ENCODE measurements at places on chromosomes 3 and 15. TPM values are rescaled to one million over a fixed set of nuclear protein-coding genes. Genes with fewer than 3 reads are reported as not detected.

GRCh38 chr3:21601178-21601577 is 149.8 kb downstream of the ZNF385D start:
- no peak for DNase-seq

KLHDC8B gene
- 31.0 TPM for total RNA-seq

- no peak for DNase-seq
Measured at GRCh38 chr15:73286311-73286710, 82.4 kb downstream of the HCN4 start.

GOLGA6A gene
- total RNA-seq = 0.30 TPM

HEXA gene
- 175 TPM for total RNA-seq

RETNLB gene
- not detected for total RNA-seq

DNA sequence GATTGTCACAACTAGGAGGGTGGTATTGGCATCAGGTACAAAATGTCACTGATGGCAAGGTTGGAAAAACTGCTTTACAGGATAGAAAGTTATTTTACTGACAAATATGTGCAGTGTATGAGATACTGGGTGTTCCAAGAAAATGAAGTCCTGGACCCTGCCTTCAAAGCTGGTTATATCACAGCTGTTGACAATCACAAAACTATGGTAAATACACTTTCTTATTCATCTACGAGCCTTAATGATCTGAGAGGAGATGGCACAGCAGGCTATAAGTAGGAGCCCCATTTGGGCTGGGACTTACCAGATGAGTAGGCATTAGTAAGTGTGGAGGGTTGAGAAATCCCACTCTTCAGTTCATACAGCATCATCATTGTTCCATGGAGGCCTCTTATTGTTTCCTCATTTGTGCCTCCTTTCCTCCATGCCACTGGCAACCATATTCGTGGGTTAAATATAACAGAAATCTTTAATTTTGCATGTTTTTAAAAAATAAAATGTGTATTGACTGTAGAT is 66.9 kb downstream of the CMTM8 start:
- no peak for DNase-seq

- no peak for DNase-seq
Measured at GRCh38 chr3:36317915-36318314, 62.4 kb upstream of the STAC start.

Measured in upper lobe of left lung (tissue), 6 donors.